ENCODE measurements at places on chromosomes 2 and 18. TPM values are rescaled to one million over a fixed set of nuclear protein-coding genes. Genes with fewer than 3 reads are reported as not detected.
A peak's percentile ranks its signal among the peaks of the same experiment; 100 is the strongest.

DNA sequence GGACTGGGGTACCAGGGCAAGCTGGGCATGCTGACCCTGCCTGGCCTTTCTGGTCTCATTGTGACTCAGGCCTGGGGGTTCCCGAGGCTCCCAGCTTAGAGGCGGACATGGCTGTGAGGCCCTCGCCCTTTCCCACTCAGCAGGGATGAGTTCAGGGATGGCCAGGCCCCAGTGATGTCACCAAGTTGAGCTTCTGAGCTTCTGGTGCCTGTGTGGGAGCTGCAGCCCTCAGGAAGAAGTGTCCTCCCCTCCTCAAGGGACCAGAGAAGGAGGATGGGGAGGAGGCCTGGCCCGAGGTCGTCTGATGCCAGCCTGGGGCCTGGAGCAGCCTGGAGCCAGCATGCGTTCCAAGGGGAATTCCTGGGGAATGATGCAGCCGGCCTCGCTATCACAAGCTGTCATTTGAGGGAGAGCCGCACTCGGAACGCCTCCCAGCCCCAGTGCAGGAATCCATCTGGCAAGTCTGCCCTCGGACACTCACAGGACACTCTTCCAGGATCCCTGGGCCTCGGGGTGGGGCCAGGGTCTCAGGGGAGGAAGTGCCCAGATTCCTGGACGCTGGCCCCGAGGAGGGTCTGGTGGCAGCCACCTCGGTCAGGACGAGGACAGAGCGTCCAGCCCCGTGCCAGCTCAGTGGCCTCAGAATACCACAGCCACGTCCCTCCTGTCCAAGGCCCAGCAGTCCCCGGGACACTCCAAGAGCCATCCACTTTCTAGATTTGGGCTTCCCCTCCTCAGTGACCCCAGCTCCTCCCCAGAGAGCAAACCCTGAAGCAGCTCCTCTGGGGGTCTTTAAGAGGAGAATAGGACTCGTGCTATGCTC, 61.2 kb upstream of the GPC1 start:
- DNase-seq, result peak; percentile 26

DNA sequence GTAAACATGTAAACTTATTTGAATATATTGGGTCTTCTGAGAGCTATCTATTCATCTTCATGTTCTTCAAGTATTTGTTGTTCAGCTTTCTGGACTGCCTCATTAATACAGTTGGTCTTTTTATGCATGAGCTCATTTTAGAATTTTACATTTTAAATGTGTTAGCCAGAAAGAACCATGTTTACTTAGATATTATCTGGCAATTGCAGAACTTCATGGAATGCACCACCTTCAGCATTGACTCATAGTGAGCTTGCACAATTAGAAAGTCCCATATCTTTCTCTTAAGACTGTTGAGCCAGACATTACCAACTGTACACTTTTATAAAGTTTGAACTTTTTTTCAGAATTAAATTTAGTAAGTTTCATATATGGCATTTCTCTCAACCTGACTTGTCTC, 536.7 kb downstream of the RIT2 start:
- DNase-seq, result no peak

DNA sequence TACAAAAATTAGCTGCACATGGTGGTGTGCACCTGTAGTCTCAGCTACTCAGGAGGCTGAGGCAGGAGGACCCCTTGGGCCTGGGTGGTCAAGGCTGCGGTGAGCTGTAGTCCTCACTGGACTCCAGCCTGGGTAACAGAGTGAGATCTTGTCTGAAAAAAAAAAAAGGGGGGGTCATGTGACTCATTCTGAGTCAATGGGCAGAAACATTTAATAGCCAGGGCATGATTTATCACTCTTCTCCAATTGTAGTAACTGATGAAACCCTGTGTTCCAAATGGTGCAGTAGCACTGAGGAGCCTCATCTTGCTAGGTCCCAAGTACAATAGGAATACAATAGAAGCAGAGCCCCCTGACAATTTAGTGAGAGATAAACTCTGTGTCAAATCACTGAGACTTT, 78.9 kb upstream of the CCDC68 start:
- DNase-seq, result no peak

DNA sequence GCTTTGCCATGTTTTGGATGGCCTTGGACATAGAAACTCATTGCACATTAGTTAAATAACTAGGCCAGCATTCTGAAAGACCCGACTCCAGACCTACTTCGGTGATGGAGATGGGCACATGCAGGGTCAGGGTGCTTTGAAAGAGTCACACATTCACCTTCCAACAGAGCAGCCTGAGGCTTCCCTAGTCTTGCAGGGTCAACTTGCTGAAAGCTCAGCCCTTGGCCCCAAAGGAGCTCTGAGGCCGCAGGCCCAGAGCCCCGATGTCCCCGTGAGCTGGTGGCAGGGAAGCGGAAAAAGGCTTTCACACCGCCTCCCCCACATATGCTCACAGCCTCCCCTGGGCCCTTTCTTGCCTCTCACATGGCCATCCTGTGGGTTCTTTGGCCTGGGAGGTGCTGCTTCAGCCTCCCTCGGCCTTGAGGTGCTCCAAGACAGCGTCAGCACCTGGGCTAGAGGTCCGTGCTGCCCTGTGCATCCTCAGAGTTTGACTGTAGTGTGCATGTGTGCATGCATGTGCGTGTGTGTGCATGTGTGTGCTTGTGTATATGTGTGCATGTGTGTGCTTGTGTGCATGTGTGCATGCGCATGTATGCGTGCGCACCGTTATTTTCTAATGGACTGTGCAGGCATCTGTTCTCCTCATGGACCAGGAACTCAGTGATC, 21.6 kb downstream of the LDLRAD4 start:
- no peak for DNase-seq

DNA sequence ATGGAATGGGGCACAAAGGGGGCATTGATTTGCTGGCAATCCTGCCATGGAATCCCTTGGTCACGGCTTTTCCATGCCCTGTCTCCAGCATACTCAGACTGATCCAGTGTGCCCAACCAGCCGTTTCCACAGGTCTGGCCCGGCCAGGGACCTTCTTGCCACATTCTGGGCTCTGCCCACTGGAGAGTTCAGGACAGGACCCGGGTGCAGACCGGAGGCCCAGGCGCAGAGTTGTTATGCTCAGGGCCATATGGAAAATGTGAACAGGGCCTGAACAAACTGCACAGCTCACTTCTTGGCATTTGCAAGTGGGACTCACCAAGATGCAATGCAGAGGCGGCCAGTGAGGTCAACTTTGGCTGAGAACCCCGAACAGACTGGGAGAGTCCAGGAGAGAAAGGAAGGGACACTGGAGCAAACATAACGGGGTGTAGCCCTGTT, 15.6 kb upstream of the ASAP2 start:
- no peak for DNase-seq

DNA sequence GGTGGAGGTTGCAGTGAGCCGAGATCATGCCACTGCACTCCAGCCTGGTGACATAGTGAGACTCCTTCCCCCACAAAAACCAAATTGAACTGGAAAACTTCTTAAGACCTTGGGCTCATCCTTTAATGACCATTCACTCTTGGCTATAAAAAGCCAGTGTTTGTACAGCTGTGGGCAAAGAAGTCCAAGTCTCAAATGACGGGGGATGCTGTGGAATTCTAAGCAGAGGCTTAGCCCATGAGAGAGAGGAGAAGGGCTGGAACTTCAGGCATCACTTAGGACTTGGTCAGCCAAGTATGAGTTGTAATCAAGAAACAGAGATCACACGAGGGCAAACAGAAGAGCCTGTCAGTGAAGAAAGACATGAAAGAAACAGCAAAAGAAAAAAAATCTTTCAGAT, 79.3 kb upstream of the POU3F3 start:
- no peak for DNase-seq

The MLPH gene
- polyA plus RNA-seq, result 1.0 TPM

The ALKAL2 gene
- not detected for polyA plus RNA-seq

The GPBAR1 gene
- 0.10 TPM for polyA plus RNA-seq

All from keratinocyte (primary cell).